NCI-H345 (cell line): ENCODE measurements at places on chromosomes 6 and 20.

DNA sequence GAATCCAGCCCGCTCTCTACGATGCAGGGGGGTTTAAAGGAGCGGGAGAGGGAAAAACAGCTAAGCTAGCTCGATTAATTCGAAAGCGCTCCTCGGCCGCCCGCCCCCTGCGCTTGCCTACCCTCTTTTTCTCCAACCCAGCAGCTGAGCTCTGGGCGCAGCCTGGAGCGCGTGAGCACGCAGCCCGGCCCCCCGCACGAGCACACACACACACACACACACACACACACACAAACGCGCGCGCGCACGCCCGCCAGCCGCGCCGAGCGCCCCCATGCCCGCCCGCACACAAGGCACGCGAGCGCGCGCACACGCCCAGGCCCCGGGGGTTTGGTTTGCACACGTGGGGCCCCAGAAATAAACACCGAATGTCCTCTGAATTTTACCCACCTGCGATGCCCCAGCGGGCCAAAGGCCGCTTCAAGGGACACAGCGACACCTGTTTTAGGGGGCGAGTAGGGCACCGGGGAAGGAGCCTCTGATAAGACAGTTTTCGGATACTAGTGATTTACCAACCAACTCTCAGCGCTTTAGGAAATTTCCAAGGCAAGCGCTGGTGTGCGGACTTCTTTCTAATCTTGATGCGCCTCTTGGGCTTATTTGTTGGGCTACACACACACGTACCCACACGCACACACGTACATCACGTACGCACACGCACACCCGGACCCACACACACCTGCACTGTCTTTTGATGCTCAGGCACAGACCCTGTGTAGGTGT lies 802 bp upstream of the NRN1 start:
- DNase-seq, result peak; percentile 54

- no peak for DNase-seq
These were observed at the start of gene ROS1 for GRCh38 chr6:117425431-117426153. TSS of gene ROS1 (minus strand) at chr6:117425942. CDS start at chr6:117425656, 286 bp downstream.

DNA sequence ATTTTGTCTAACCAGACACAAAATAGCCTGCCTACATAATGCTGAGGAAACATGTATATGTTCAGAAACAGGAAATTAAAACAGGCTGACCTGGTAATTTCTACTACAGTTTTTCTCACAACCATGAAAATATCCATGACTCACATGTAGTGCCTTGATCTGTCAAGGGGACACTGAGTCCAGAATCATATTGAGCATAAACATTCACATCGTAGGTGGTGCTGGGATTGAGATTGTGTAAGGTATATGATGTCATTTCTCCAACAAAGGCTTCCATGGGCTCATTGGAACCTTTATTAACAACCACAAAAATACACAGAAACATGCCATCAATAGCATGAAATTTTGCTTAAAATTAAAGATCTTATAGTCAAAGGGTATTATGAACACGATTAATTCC lies 80.9 kb downstream of the COL12A1 start:
- DNase-seq, result no peak

GRCh38 chr6:89007209-89008000 lies 44.0 kb upstream of the RNGTT start:
- DNase-seq, result peak; percentile 36

GRCh38 chr6:111837007-111837406 lies 36.2 kb downstream of the FYN start:
- no peak for DNase-seq

DNA sequence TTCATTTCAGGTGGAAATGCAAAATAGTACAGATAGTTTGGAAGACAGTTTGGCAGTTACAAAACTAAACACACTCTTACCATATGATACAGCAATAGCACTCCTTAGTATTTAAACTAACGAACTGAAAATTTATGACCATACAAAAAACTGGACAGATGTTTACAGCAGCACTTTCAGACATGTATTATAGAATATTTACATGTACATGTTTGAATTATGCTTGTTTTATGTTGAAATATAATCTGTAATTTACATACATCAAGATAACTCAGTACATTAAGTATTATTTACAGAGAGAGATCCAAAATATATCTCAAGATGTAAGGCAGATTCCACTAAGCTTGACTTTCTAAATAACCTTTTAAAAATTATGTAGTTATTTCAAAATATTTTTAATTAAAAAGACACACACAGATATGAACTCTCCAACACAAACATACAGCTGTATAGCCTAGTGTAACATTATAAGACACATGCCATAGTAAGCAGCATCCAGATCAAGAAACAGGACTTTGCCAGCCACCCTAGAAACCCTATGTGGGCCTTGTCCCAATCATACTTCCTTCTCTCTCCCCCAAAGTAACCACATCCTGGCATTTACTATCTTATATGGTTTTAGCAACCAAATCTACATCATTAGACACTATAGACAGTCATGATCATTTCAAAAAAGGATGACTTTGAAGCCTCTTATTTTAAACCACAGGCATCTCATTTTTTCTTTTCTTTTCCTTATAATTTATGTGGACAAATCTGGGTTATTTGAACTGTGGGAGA lies 82.2 kb downstream of the MAN1A1 start:
- DNase-seq, result no peak

DNA sequence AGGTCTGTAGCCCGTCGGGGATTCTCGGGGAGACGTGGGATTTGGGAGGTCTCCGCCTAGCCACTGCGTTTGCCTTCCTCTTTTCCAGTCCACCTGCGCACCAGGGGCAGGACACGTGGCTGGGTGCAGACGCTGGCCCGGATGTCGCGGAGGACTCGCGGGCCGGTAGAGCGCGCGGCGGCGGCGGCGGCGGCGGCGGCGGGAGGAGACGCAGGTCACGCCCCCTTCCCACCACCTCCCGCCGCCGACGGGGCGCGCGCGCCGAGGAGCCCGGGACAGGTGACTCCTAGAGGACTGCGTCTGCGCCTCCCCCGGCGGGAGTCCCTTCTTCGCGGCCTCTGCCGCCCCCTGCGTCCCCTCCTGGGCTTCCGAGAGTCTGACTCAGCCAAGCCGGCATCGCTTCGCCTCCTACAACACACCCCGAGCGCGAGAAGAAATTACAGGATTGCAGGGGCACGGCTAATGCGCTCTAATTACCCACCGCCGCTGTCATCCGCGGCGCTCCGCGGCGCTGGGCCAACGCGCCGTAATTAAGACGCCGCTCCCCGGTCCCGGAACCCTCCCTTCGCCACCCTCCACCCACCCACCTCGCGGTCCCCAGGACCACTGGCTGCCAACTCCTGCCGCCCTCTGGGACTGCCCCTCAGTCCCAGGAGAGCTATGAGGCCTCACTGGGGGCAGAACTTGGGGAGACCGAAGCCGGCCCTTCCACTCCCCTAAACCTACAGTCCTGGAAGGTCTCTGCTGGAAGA lies 124.5 kb downstream of the MRPL14 start:
- DNase-seq, result no peak

DNA sequence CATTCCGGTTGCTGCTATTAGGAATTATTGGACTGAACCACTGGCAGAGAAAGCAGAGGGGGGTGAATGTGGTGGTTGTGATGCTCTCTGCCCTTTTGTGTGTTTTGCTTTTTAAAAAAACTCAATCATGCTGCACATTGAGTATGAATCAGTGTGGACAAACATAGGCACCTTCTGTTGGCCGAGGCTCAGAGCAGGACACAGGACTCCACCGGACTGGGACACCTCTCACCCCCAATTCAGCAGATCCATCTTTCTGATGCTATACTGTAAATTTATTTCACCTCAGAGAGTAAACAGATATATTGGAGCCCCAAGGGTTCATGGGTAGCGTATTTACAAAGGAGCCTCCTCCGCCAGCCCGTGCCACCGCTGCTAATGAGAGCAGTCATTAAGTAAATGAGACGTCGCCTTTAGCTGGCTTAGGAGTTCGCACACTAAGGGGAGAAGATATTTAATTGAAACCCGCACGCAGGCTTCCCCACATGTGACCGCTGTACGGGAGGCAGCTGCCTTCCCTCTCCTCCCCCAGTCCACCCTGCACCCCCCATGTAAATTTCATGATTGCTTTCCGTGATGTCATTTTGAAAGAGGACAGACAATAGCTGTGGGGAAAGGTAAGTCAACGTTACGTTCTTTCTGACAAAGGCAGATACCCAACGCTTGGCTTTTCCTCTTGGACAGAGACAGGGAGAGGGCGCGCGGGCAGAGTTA lies at the start of gene MYT1:
TSS of gene MYT1 (plus strand) at position 330 of the 714 bp plus-strand sequence. CDS start 34,410 bp downstream, outside the sequence.
- DNase-seq, result peak; percentile 73

DNA sequence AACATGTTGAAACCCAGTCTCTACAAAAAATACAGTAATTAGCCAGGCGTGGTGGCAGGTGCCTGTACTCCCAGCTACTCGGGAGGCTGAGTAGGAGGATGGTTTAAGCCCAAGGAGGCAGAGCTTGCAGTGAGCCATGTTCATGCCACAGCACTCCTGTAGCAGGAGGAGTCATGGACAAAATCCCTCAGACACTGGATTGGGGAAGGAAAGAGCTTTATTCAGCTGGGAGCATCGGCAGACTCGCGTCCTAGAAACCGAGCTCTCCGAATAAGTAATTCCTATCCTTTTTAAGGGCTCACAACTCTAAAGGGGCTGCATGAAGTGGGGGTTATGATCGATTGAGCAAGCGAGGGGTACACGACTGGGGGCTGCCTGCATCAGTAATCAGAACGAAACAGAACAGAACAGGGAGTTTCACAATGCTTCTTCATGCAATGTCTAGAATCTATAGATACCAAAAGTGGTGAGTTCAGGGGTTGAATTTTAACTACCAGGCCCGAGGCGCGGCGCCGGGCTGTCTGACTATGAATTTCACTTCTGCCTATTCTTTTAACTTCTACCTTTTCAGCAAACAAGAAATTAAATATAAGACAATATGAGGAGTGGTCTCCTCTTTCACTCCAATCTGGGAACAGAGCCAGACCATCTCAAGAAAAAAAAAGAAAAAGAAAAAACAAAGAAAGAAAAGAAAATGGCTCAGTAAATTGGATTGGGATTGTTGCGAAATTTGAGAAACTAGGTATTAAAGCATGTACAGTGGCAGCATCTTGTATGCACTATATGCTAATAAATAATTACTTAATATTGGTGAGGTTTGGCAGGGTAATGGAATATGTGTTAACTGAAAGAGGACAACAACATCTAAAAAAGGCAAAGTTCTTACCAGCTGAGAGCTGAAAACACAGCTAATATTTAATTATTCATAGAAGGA lies 23.6 kb downstream of the HMGN4 start:
- no peak for DNase-seq

DNA sequence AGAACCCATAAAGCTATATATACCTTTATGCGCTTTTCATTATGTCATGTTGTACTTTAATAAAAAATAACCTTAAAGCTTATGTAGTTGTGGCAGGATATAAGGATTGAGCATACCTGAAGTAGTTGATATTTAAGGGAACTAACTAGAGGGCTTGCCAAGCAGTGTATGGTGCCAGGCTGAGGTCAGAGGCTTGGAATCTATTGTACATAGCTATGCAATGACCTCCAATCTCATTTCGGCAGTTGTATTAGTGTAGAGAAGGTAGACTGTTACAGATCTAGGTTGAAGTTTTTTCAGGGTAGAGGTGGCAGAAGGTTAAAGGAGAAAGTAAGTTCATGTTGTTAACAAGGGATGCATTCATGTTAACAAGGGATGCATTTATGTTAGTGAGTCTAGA lies 397.7 kb upstream of the HS3ST5 start:
- DNase-seq, result no peak

DNA sequence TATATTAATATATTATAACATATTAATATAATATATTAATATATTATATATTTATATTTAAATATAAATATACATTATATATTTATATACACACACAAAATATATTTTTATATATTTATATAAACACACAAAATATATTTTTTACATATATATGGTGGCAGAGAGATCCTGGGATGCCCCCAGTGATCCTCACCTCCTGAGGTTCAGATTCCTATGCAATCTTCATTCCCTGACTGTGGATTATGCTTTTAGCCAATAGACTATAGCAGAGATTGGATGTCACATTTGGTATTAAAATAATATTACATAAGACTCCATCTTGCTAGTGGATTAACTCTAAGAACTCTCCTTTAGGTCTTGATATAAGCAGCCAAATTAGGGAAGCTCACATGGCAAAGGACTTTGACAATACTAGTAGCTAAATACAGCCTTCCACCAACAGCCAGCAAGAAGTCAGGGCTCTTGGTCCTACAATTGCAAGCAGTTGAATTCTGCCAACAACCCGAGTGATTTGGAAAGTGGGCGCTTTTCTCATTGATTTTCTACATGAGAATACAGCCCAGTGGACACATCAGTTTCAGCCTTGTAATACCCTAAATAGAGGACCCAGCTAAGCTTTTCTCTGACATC lies 681.0 kb downstream of the C6orf118 start:
- no peak for DNase-seq

GRCh38 chr20:15619341-15619740 lies 953.9 kb downstream of the KIF16B start:
- DNase-seq, result no peak

GRCh38 chr6:127864701-127865100 lies 36.2 kb downstream of the THEMIS start:
- no peak for DNase-seq

DNA sequence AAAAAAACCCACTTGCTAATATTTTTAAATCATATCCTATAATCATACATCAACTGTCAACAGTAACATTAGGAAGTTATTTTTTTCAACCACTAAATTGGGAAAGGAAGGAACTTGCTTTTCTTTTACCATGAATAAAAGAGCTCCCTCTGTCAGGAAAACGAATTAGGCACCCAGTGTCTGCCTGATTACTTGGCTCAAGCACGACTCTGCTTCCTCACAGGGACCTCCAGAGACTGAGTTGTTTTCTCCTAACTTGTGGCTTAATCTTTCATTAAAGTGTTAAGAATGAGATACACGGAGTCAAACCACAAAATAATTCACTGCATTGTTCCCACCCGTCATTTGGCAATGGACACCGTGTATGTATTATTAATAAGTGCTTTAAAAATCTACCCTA lies 1405.1 kb upstream of the EYS start:
- no peak for DNase-seq

DNA sequence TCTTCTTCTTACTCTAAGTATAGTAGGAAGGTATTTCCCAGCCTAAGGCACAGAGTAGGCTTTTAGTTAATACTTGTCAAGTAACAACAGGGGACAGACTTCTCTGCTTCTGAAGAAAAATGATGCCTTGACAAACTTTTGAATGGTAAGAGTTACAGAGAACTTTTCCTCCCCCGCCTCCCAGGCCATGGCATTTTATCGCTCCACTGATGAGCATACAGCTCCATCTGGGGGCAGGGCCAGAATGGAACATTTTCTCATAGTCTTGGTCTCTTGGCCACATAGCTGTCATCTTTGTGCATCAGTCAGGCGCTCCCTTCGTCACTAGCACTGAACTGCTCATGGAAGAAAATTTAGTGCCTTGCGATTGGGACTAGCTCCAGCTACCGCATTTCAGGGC lies 1066.8 kb upstream of the CITED2 start:
- peak; percentile 20 for DNase-seq

GRCh38 chr6:7919871-7920270 lies 9.3 kb upstream of the TXNDC5 start:
- no peak for DNase-seq

- DNase-seq, result peak; percentile 91
These were observed 12.7 kb downstream of the ZCCHC3 start for GRCh38 chr20:309841-310644.
